ENCODE measurements at places on chromosomes 6 and 20. TPM values are rescaled to one million over a fixed set of nuclear protein-coding genes. Genes with fewer than 3 reads are reported as not detected.

RPN2 gene
- polyA plus RNA-seq = 36.3 TPM

SLC17A9 gene
- polyA plus RNA-seq = 2.6 TPM

TCF15 gene
- 14.1 TPM for polyA plus RNA-seq

CASS4 gene
- polyA plus RNA-seq = 0.38 TPM

NOX3 gene
- not detected for polyA plus RNA-seq

BTNL2 gene
- not detected for polyA plus RNA-seq

SALL4 gene
- polyA plus RNA-seq = 0.08 TPM

LBP gene
- 0.58 TPM for polyA plus RNA-seq

ACOT13 gene
- 160 TPM for polyA plus RNA-seq

BANF2 gene
- not detected for polyA plus RNA-seq

CDH4 gene
- polyA plus RNA-seq = 0.04 TPM

WFDC12 gene
- polyA plus RNA-seq = not detected

PRICKLE4 gene
- 1.9 TPM for polyA plus RNA-seq

CRISP1 gene
- not detected for polyA plus RNA-seq

RAMACL gene
- polyA plus RNA-seq = 0.35 TPM
